ENCODE measurements at places on chromosomes 7 and 10.
A peak's percentile ranks its signal among the peaks of the same experiment; 100 is the strongest.

GRCh38 chr10:122182308-122182707 lies 88.8 kb upstream of the BTBD16 start:
- DNase-seq = no peak

- no peak for DNase-seq
Measured at GRCh38 chr7:30163231-30163894, 28.6 kb downstream of the MTURN start.

GRCh38 chr10:79929409-79929904 lies 19.4 kb downstream of the SFTPD start:
- DNase-seq = peak; percentile 76

- no peak for DNase-seq
Measured at GRCh38 chr10:18498998-18499397, 152.4 kb downstream of the NSUN6 start.

GRCh38 chr10:114703377-114704107 lies 45.5 kb upstream of the ABLIM1 start:
- no peak for DNase-seq

- no peak for DNase-seq
Measured at GRCh38 chr10:115026056-115026745, 67.0 kb upstream of the ATRNL1 start.

GRCh38 chr7:49099587-49100326 lies 175.4 kb downstream of the CDC14C start:
- no peak for DNase-seq

GRCh38 chr7:53398566-53398965 lies 363.1 kb downstream of the POM121L12 start:
- no peak for DNase-seq

- no peak for DNase-seq
Measured at GRCh38 chr10:6528198-6528950, 51.7 kb downstream of the PRKCQ start.

GRCh38 chr10:116186273-116186672 lies 86.7 kb downstream of the GFRA1 start:
- DNase-seq = no peak

- DNase-seq = peak; percentile 50
Measured at GRCh38 chr7:55533050-55533728, 39.1 kb downstream of the VOPP1 start.

Data from stimulated activated CD4-positive, alpha-beta T cell treated with anti-CD3 and anti-CD28 coated beads, Interleukin-2, amount 100 ng/mL, for 48 hours (primary cell).